ENCODE measurements at places on chromosomes 16 and 17. TPM values are rescaled to one million over a fixed set of nuclear protein-coding genes. Genes with fewer than 3 reads are reported as not detected.

- DNase-seq = no peak
These were observed 10.9 kb downstream of the HSPB9 start for GRCh38 chr17:42133461-42134041.

DNA sequence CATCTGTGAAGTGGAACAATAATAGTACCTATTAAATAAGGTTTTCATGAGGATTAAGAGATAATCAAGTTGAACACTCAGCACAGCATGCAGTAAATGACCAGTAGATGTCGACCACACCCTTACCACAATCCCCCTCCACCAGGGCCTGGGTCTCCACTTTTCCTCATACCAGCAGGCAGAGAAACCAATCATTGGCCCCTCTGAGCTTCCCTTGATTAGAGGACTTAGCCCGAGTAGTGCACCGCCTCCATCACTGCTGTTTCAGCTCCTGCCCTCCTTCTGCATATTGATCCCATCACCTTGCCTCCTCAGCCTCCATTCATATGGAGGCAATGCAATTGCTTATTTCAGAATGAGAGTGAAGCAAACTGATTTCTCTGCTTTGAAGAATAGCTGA is 96.5 kb upstream of the CDH11 start:
- DNase-seq = no peak

DNA sequence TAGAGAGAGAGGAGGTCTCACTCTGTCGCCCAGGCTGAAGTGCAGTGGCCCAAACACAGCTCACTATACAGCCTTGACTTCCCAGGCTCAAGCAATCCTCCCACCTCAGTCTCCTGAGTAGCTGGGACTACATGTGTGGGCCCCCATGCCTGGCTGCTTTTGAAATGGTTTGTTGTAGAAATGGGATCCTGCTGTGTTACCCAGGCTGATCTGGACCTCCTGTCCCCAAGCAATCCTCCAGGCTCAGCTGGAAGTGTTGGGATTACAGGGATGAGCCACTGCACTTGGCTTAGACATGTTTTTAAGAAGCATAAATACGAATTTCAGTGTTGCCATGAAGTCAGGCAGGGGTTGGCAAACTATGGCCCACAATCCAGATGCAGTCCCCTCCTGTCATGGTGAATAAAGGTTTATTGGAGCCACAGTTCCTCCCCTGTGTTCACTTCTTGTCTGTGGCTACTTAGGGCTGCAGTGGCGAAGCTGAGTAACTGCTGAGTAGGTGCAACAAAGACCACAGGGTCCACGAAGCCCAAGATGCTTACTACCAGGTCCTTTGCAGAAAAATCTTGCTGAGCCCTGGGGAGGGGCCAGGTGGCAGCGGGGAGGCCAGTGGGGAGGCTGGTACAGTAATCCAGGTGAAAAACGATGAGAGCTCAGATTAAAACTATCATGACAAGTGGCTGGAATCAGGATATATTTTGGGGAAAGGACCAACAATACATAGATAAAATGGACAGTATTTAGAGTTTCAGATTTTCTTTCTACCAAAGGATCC is 35.2 kb downstream of the TNFRSF13B start:
- DNase-seq = no peak

PPP1R1B gene
- total RNA-seq = 0.35 TPM

DNA sequence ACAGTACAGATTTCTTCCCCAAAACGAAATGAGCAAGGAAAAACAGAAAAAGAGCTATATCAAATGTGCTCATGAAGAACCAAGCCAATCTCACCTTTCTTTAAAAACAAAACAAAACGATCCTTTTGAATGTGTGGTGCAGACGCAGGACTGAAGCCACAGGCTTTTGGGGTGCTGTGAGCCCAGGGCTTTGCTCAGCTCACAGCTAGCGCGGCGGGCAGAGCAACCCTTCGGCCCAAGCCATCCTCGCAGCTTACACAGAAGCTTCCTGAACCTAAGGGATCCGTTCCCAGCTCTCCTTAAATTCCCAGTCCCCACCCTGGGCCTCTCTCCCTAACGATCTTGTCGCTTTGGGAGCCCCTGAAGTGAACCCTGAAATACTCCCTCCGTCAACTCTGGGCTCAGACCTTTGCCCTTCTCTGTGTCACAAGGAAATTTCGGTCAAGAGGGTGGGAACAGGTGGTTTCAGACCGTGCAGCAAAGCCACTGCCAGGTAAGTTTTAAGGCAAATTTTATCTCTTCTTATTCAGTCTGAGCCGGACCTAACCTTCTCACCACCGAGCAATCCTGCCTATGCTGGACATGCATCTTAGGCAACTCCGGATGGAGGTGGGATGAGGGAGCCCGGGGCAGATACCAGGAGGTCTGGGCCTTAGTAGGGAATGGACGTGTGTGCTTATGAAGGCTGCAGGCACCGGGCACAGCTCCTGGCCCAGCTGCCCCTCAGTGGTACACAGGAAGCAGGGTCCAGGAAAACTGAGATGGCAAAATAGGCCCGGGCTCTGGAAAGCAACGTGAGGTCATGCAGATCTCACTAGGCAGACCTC is 52.0 kb downstream of the COTL1 start:
- no peak for DNase-seq

DNA sequence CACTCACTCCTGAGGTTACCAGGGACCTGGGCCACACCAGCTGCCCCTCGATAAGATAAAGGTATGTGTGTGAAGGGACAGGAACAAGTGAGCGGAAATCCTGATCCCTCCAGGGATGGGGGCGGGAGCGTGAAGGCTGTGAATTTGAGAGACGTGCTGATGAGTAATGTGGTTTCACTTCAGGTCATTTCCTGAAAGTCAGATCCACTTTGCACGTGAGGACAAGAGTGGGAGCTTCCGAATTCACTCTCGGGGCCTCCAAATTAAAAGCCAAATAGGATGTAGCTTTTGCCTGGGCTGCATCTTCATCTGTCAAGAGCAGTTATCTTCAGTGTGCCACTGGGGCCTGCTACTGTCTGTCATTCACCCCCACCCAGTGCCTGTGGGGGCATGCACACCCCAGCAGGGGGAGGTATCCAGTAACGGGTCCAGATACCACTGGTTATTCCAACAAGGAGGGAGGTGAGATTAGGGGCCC is 87.4 kb upstream of the LHX1 start:
- DNase-seq = no peak

Measured in Right ventricle myocardium superior (tissue), 1 donor.